ENCODE measurements at places on chromosomes 2 and 18.

DNA sequence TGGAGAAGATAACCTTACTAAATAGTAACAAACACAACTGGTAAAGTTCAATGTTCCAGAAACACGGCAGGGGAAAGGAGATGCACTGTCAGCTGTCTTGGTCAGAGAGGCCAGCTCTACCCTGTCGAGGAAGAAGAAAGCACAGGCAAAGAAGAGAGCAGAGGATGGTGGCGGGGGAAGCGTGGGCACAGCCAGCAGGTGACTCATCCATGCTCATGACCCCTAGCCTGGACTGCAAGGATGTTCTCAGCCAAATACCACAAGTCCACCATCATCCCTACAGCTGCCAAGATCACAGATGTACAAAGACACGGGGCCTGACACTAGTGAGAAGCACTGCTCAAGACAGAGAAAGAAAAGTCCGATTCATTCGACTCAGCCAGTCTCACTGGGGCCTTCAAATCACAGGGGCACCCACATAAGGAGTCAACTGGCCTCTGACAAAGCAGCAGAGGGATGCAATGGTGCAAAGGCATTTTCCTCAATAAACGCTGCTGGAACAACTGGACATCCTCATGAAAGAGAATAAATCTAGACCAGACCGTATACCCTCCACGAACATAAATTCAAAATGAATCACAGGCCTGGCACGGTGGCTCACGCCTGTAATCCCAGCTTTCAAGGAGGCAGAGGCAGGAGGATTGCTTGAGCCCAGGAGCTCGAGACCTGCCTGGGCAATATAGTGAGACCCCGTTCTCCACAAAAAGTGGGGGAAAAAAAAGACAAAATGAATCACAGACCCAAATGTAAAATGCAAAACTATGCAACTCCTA is 5.6 kb downstream of the DTYMK start:
- no peak for DNase-seq

DNA sequence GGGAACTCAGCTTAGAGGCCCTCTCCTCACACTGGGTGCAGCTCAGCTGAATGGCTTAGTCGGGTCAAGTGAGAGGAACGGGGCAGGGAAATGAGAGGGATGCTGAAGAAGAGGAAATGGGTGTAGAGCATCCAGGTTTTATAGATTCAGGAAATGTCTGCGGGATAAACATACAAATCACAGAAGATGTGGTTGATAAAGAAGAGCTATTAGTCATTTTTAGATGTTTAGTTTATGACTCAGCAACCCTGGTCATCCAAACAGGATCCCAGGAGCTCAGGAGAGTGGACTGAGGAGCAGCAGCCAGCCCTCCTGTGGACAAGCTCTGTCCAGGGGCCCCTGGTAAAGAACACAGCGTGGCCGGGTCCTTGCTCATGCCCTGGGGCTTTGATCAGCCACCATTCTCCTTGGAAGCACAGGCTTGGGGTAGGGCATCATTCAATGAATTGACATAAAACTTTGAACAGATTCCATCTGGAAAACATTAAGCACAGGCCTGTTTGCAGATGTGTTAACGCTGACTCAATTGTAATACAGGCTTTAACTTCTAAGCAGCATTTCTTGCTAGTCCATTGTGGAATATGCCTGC is 83.0 kb downstream of the NPAS2 start:
- no peak for DNase-seq

GRCh38 chr2:107808959-107809358 is 17.7 kb upstream of the RGPD4 start:
- DNase-seq, result no peak

- DNase-seq, result no peak
Measured at GRCh38 chr2:222862106-222862908, 1.5 kb downstream of the ACSL3 start.

DNA sequence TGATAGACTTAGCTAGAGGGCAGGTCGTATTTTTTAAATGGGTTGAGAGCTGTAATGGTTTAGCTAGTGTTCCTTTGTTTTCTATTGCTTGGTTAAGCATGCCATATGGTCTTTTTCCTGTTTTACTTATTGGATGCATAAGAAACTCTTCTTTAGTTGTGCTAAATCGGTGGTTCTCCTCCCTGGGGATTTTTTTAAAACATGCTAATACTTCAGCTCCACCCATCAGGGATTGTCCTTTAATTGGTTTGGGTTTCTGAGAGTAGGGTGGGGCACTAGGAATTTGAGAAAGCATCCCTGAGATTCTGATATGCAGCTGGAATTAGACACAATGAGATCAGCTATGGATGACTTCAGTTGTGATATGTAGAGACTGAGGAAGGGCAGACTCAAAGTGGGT is 497.2 kb downstream of the THSD7B start:
- no peak for DNase-seq

DNA sequence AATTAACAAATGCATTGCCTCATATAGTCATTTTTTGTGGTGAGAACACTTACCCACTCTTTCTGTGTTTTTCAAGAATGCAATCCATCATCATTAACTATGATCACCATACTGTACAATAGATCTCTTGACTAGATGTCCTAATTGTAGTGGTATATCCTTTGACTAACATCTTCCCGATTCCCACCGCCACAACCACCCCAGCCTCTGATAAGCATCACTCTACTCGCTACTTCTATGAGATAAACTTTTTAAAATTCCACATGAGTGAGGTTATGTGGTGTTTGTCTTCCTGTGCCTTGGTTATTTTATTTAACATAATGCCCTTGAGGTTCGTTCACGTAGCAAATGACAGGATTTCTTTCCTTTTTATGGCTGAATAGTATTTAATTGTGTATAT is 6.6 kb downstream of the VWA3B start:
- DNase-seq, result no peak

- no peak for DNase-seq
Measured at GRCh38 chr18:47794725-47795433, 135.6 kb downstream of the SMAD2 start.

- no peak for DNase-seq
Measured at GRCh38 chr2:217837530-217837929, 165.3 kb downstream of the TNS1 start.

DNA sequence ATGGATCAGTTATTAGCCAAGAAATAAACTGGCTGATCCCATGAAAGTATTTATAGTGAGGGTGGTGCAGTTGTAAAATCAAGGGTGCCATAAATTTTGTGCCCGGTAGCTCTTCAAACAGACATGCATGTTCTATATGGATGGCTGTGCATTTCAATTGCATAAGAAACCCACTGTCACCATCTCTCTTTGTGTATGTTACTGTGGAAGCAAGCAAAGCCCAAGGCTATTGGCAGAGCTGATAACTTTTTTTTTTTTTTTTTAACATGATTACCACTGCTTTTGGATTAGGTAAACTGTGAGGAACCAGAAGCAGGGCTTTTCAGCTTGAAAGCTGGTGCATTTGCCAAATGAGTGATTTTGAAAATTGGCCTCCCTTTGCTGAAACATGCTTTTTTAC is 332.6 kb downstream of the SOX11 start:
- no peak for DNase-seq

DNA sequence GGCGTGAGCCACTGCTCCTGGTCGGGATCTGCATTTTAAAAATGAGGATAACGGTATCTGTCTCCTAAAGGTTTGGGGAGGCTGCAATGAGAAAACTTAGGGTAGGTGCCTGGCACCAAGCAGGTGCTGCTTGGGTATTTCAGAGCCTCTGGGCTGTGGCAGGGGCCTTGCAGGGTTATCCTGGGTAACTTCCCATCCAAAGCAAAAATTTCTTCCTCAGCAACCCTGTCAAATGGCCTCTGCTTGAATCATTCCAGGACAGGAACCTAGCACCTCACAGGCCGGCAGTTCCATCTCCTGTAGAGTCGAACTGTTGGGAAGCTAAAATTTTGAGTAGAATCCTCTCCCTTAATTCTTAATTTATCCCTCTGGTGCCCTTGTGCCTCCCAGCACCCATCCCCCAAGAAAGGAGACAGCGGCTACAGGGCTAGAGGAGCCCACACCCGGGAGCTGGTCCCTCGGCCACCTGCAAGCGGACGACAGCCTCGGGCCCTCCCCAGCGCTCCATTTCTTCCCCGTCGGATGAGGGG is 868 bp downstream of the CGREF1 start:
- no peak for DNase-seq

GRCh38 chr18:50009773-50010335 is 185.1 kb downstream of the MYO5B start:
- DNase-seq, result peak; percentile 45

- DNase-seq, result no peak
Measured at GRCh38 chr2:103789381-103790095, 1027.7 kb downstream of the TMEM182 start.

- no peak for DNase-seq
Measured at GRCh38 chr18:25516747-25517498, 165.0 kb upstream of the ZNF521 start.

- DNase-seq, result no peak
Measured at GRCh38 chr2:185802926-185803325, 64.3 kb downstream of the FSIP2 start.

GRCh38 chr2:46538393-46538792 is 59.0 kb downstream of the TMEM247 start:
- DNase-seq, result no peak

GRCh38 chr18:6414118-6414722 is 491 bp downstream of the L3MBTL4 start:
- peak; percentile 71 for DNase-seq

- DNase-seq, result no peak
Measured at GRCh38 chr2:23093513-23093912, 291.5 kb upstream of the KLHL29 start.

GRCh38 chr18:45635893-45636509 is 20.7 kb downstream of the SLC14A2 start:
- no peak for DNase-seq

GRCh38 chr2:127826047-127826446 is 15.1 kb upstream of the WDR33 start:
- DNase-seq, result no peak

DNA sequence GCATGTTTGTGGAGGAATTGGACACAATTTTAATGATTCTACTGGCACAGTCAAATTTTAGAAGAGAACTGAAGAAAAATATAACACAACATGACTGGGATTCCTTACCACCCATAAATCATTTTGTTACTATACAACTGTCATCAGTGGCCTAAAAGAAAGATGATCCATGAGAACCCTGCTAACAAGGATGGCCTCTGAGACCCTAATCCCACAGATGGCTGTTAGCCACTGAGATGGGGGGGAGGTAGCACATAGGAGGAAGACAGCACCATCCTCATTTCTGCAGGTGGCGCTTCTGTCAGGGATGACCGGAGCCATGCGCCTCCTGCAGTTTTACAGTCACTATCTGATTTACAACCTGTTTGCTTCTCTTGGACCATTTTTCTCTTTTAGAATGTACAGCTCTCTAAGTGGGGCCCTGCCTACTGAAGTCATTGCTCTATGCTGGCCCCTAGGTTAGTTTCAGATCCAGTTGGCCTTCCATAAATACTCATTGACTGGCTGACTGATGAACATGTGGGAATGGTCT is 279.8 kb downstream of the NAPG start:
- no peak for DNase-seq

GRCh38 chr18:72833471-72833870 is 34.3 kb downstream of the NETO1 start:
- DNase-seq, result no peak

DNA sequence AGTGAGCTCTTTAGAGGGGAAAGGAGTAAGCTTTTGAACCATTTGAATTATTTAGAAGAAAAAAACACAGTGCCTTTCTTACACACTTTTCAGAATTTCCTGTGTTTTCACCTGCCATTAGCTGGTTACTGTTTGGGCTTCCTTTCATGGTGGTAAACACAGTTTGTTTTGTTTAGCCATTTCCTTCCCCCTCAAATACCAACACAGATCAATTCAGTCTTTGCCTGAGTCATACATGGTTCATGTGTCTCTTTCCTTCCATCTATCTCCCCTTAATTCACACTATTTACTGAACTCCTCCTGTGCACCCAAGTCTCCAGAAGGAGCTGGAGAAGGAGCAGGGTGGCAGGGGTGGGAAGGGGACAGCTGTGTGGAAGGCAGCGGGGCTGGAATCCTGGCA is 45.0 kb downstream of the TCF7L1 start:
- no peak for DNase-seq

DNA sequence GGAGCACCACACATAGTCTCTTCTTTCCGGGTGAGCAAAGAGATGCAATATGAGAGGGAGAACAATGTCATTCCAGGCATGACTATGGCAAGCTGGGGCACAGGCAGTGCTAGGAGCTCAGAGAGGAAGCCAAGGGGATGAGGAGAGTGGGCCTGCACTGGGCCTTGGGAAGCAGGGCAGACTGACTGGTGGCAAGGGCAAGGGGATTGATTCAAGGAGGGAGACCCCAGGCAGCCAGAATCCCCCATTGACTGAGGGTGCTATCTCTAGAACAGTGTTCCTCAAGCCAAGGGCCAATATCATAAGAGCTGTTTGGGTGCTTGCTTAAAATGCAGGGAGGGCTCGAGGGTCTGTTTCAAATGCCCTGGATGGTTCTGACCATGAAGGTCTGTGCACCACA is 36.1 kb downstream of the MARCO start:
- DNase-seq, result no peak

DNA sequence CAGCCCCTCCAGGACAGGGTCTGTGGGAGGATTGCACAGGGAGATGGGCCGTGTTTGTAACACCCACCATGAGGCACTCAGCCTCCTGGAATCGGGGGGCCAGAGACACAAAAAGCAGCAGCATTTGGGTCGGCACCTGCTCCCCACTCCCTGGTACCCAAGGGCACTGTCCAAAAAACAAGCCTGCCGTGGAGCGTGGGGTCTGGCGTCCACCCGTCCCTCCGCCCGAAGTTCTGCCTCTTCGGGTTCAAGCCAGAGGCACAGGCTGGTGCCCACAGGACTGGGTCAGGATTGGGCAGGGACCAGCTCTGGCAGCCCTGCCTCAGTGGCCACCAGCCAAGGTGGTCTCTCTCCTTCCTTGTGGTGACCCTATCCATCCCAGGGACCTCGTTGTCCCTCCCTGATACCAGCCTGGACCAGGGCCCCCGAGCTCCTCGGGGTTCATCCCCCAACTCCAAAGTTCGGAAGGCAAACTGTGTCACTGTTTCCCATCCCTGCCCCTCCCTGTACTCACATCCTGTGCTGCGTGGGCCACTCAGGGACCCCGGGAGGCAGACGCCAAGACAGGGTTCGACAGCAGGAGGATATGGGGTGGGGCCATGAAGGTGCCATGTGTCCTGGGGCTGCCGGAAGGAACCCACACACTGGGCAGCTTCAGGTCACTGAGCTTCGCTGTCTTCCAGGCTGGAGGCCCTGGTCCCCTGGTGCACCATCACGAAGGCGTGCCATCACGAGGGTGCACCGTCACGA is 126.0 kb upstream of the HDAC4 start:
- DNase-seq, result no peak

DNA sequence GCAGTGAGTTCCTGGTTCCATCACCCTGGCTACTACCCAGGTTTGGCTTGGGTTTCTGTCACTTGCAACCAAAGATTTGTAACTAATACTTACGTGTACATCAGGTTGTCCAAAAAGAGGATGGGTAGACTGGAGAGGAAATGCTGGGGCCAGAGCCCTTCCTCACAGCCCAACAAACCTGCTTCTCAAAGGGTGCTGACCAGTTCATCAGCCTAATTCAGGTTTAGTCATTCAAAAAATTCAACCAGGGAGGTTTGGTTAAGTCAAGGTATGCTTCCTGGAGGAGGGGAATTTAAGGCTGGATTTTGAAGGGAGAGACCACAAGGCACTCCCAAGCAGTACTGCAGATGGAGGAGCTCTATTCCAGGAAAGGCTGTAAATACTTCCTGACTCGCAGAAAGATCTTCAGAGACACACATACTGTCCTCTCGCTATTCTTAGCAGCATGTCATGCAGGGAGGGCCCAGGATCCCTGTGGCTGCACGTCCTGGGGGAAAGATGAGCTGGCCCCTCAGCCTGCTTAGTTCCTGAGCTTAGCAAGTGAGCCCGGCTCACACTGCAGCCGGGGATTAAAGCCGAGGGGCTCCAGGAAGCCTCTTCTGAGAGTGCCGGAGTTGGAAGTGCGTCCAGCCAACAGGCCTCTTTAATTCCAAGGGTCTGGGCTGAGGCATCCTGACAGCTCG is 40.0 kb upstream of the BIN1 start:
- peak; percentile 41 for DNase-seq
